ENCODE measurements at places on chromosomes 12 and 14. TPM values are rescaled to one million over a fixed set of nuclear protein-coding genes. Genes with fewer than 3 reads are reported as not detected.

- no peak overlapping the region for H3K4me3 ChIP-seq
- no peaks in the 10 kb centered on the region for H3K27me3 ChIP-seq
- no peak overlapping the region for H3K27ac ChIP-seq
- H3K36me3 ChIP-seq = no peaks in the 10 kb centered on the region
These were observed 1505.3 kb downstream of the AACS start for GRCh38 chr12:126570566-126570965.

GRCh38 chr14:72419226-72419775, 474.6 kb downstream of the DPF3 start:
- peaks cover 15% of the 10 kb centered on the region for H3K36me3 ChIP-seq
- peaks cover 7% of the 10 kb centered on the region for H3K4me1 ChIP-seq
- H3K27me3 ChIP-seq = peaks cover 36% of the 10 kb centered on the region
- no peak overlapping the region for H3K27ac ChIP-seq
- DNase-seq = no peak
- no peak overlapping the region for H3K4me3 ChIP-seq

DNA sequence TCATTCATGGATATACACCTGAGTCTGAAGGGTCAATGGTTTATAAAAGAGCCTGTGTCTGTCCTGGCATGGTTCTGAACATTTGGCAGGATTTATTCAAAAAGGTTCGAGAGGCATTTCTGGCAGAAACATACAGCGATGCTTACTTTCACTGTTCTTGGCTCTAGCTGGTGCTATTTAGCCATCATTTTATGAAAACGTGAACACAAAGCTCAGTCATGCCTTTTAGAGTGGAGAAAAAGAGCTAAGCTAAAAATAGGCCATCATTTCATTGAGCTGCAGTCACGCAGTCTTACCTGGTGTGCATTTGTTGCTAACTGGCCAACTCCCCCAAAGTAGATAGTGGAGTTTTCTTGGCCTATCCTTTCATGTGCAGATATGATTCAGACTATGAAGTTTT, 1209.5 kb downstream of the SLC16A7 start:
- no peaks in the 10 kb centered on the region for H3K27me3 ChIP-seq
- no peak for DNase-seq
- no peak overlapping the region for H3K4me3 ChIP-seq
- H3K27ac ChIP-seq = no peak overlapping the region

DNA sequence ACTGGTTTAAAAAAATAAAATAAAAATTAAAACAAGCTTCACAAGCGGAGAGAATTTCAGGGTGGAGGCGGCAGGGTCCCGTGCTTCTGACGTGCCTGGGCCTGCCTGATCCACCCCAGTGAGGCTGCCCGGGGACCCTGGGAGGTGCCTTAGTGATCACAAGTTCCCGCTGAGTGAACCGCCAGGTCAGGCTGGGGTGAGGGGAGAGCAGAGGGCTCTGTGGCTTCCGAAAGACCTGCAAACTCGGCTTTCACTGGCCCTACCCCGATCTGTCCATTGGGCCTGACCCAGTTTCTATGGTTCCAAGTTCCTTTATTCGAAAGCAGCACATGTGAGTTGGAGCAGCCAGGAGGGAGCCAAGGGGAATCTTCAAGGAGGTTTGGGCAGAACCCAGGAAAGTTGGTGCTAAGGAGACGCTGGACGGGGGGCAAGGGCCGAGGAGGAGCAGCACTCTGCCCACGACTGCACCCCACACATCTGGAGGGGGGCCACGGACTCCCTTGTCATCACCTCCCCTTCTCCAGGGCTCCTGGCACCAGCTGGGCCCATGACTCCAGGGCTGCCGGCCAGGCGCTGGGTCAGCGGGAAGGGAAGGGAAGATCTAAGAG, 12.9 kb downstream of the MMP14 start:
- H3K4me1 ChIP-seq = peaks cover 22% of the 10 kb centered on the region
- no peak overlapping the region for H3K27ac ChIP-seq
- H3K4me3 ChIP-seq = no peak overlapping the region
- H3K27me3 ChIP-seq = peaks cover 5% of the 10 kb centered on the region
- DNase-seq = no peak

Gene TMEM229B
- 5.1 TPM for total RNA-seq

Gene RNASE2
- not detected for total RNA-seq

Gene RPL10L
- total RNA-seq = not detected

Gene MANSC1
- not detected for total RNA-seq

Gene CCDC88C
- total RNA-seq = 214 TPM

Gene TRMT5
- total RNA-seq = 9.2 TPM

Gene CMA1
- not detected for total RNA-seq

Gene TSPAN9
- not detected for total RNA-seq

Gene TSPAN31
- 10.0 TPM for total RNA-seq

Gene TEX52
- 0.67 TPM for total RNA-seq

Gene OR6C2
- total RNA-seq = not detected
